ENCODE measurements at places on chromosomes 7 and 10.

- DNase-seq, result no peak
Measured at GRCh38 chr7:34074421-34074820, 169.1 kb downstream of the BMPER start.

DNA sequence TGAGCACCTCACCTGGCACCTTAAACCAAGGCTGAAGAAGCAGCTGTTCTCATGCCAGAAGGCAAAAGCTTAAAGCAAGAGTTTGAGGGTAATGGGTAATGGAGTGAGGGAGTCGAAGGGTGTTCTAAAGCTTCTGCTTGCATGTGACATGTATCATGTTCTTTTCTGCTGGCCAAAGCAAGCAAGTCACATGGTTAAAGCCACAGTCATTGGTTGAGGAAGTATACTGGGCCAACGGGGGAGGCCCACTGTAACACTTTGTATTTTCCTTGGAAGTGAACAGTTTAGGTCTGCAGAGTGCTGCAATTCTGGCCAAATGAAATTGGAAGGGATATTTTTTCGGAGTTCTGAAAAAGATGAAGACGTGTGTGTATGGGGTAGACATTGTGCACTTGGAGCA is 75.7 kb downstream of the REEP3 start:
- no peak for DNase-seq

DNA sequence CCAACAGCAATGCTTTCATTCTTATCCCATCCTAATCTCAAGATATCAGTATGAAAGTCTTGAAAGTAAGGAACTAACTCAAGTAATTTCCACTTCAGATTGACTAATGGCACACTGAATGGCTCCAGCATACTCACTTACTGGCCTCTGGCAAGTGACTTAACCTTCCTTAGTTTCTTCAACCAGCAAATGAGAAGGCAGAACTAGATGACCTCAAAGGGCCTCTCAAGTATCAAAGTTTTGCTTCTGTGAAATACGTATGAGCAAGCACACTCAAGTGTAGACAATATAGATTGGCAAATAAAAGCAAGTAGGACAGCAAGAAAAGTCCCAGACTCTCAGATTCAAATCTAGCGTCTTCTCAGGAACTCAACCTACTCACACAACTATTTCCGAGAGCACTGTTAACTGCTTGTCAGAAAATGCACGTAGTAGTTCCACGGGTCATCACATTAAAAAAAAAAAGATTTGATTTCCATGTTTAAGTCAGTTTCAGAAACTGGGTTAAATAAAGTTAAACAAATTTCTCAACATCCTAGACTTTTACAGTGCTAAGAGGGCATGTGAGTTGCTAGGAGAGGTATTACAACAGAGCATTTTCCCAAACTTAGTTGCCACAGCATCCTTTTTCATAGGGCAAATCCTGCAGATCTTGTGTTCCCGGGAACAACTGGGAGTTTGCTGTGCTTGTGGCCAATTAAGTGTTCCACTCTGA is 276.9 kb upstream of the KLF14 start:
- no peak for DNase-seq

GRCh38 chr10:117461766-117462423 is 80.7 kb upstream of the EMX2 start:
- no peak for DNase-seq

GRCh38 chr7:93375603-93376002 is 143.4 kb downstream of the VPS50 start:
- no peak for DNase-seq

GRCh38 chr7:76020031-76020714 is 25.8 kb upstream of the TMEM120A start:
- peak; percentile 38 for DNase-seq

DNA sequence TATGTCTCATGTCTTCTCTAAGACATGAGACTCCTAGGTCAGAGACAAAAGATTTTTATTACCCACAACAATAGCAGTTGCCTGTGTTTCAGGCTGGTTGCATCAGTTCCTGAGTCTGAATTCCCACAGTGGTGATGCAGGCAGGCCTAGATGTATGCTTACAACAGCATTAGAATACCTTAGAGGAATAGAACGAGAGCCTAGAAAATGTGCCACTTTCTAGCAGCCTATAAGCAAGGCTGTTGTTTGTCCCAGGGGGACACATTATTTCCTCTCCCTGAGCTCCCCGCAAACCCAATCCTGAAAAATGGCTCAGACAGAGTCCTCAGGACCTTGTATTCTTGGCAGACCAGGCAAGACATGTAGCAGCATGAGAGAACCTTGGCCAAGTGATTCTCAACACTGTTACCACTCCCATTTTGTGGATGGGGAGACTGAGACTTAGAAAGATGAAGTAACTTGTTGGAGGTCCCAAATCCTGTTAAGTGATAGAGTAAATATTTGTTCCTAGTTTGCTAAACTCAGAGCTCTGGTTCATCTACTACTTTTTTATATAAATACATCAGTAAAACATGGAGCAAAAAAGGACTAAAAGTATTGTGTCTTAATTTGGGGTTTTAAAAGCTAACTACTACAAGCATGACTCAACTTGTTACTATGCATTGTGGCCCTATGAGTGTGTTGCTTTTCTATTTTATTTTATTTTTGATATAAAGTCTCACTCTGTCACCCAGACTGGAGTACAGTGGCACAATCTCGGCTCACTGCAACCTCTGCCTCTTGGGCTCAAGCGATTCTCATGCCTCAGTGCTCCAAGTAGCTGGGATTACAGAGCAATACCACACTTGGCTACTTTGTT is 14.2 kb downstream of the VTI1A start:
- no peak for DNase-seq

GRCh38 chr10:132388891-132389432 is 8.0 kb upstream of the PWWP2B start:
- DNase-seq, result no peak

DNA sequence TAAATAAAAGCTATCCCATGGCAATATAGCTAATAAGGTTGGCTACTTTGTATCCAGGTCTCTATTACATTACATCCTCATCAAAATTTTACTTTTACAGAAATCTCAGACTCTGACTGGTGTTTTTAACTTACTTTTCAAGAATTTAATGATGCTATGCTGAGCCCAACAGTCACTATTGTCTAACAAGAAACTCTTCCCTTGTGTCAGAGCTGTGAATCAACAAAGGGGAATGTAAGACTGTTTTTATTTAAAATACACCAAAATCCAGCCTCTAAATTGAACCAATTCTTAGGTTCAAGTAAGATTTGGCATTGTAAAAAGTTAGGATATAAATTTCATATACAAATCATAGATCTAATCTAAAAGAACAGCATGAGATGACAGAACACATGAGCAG is 7.0 kb downstream of the RTKN2 start:
- DNase-seq, result no peak

- DNase-seq, result no peak
Measured at GRCh38 chr10:131921184-131921583, 20.4 kb downstream of the PPP2R2D start.

DNA sequence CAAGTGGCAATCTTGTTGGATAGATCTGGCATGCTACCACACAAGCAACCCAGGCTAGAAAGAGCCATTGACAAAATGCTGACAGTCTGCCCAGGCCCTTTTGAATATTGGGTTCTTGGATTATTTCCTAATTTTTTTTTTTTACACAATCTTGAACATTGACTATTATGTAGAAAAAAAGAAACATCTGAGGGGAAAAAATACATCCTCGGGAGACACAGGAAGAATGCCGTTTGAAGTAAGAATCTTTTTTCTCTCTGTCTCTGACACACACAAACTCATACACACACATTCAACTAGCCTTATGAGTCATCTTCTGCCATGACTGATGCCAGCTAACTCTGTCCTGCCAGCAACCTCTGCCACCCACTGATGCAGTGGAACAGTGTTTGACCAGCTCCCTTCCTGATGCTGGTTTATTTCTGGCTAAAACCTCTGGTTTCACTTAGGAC is 47.2 kb downstream of the SORBS1 start:
- no peak for DNase-seq

DNA sequence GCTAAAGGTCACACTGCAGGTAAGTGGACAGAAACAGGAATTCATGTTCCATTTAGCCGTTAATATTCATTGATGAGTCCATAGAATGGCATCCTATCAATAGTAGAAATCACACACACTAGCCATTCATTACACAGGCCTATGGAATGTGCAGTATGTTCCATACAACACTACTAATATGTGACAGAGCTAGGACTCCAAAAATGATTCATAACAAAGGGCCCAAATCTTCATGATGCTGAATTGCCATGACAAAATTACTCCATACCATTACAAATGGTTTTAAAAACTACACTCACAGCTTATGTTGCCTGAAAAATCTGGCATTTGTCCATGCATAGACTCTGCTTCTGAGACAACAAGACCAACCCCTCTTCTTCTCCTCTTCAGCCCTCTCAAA is 549.1 kb downstream of the XPNPEP1 start:
- DNase-seq, result no peak

GRCh38 chr7:16409777-16410176 is 11.6 kb downstream of the CRPPA start:
- DNase-seq, result no peak

DNA sequence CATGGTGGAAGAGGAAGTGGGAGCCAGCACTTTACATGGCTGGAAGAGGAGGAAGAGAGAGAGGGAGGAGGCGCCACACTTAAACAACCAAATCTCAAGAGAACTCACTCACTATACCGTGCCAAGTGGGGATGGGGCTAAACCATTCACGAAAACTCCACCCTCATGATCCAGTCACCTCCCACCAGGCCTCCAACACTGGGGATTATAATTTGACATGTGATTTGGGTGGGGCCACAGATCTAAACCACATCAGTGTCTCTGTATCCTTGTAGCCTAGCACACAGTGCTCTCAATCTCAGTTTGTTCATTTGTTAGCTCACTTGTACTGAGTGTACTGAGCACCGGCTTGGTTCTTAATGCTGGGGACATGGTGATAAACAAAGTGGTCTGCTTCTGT is 228.3 kb downstream of the BUB3 start:
- no peak for DNase-seq

- no peak for DNase-seq
Measured at GRCh38 chr7:1200045-1200444, 32.6 kb upstream of the UNCX start.

DNA sequence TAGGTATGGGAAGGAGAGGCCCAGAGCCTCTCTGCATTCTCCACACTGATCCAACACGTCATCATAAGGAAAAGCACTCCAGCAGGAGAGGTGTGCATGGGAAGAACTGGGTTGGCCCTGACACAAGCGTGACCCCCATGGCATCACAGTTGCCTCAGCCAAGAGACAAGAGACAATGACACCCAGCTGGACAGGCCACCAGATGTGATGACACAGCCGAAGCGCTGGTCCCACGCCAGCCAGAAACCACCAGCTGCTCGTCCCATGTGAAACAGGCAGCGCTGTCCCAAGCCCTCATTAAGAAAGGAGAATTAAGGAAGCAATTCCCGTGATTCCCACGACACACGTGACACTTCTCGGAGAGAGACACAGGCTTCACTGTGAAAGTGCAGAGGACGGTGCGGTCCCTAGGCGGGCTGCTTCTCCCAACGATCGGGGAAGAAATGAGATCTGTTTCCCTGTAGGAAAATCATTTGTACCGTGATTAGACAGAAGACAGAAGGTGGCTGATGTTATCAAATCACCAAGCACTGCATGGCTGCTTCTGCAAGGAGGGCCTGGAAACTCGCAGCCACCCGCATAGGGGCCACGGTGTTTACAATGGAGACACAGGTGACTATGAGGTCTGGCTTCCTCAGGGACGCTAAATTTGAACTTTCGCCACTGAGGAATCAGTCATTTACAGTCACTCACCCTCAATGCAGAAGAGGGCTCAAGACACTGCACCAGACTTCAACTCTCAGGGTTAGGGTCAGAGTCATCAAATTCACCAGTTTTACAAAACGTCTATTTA is 74.5 kb downstream of the DIP2C start:
- no peak for DNase-seq

DNA sequence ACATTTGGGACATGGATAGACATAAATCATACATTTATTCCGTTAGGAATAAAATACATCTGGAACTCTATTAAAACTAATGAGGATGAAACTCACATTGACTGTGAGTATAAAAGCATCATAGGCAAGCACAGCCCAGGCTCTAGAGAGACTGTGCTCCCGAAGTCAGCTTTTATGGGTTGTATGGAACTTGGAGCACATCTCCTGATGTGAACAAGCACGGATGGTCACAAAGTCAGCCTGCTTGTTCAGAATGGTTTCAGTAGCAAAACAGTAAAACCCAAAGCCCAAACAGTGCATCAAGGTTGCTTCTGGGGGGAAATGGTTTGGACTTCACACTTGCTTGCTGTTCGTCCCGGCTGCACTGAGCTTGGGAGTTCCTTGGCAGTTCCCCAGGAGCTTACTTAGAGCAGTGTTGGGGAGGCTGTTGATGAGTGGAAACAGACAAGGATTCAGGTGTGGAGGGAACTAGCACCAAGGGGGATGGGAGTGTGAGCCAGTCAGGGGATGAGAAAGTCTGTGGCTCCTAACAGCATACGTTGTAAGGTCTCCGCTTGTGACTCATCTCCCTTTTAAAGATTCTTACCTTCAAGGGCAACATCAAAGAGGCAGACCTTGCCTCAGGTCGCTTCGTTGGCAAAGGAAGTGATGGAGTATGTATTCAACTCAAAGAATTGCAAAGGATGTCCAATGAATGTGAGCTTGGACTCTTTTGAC is 19.7 kb upstream of the ITGA8 start:
- no peak for DNase-seq

GRCh38 chr10:44971935-44972757 is 6.5 kb downstream of the DEPP1 start:
- DNase-seq, result no peak

GRCh38 chr10:72316748-72317435 is 37.8 kb downstream of the DNAJB12 start:
- peak; percentile 33 for DNase-seq

DNA sequence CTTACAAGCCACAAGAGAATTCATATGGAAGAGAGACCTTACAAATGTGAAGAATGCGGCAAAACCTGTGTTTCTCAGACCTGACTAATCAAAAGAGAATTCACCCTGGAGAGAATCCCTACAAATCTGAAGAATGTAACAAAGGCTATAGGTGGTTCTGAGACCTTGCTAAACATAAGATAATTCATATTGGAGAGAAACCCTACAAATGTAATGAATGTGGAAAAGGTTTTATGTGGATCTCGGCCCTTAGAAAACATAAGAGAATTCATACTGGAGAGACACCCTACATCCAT is 33.4 kb downstream of the ZNF727 start:
- DNase-seq, result no peak

GRCh38 chr7:124379296-124379695 is 346.4 kb upstream of the TMEM229A start:
- DNase-seq, result no peak

- DNase-seq, result no peak
Measured at GRCh38 chr10:11869743-11870460, 46.7 kb downstream of the PROSER2 start.
